Testis (tissue), 5 donors: ENCODE measurements at places on chromosomes 5 and 9. TPM values are rescaled to one million over a fixed set of nuclear protein-coding genes. Genes with fewer than 3 reads are reported as not detected.

NUTM2F gene
- total RNA-seq = 1.1 TPM

DNA sequence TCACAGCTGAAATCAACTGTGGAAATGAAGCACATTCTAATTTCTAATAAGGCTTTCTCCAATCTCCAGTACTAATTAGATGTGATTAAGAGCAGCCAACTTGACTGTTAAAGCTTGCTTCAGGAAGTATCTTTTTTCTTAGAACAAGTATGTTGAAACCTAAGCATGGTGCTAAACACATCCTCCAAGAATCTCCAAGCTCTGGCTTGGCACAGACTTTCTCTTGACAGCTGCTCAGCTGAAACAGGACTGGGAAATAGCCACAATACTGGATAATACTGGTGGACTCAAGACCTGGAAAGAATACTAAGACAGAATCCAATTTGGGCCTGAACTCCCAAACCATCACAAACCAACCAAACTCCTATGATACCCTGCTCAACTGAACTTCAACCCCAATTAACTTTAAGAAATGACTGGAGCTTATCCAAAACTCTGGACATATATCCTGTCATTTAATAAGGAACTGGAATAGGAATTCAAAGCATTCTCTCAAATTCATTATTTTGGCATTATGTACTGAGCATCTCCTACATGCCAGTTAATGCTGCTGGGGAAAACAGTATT, 16.2 kb downstream of the PRKAA1 start:
- no peak for DNase-seq

RNF208 gene
- total RNA-seq = 3.0 TPM

DNA sequence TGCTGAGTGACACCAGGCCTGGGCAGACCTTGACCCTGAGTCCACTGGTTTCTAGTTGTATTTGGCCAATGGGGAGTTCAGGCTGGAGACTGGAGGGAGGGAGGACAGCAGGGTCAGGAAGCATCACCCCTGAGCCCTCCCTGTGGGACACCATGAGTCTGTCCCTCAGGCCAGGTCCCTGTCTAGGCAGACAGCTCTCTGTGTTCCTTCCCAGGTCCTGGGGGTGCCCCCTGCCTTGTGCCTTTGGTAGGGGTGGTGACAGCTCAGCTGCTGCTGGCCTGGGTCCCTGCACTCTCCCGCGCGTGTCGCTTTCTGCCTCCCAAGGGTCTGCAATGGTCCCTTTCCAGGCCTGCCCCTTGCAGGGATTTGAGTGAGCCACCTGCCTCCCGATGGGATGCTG, 125.5 kb downstream of the OLFM1 start:
- DNase-seq = no peak

LTC4S gene
- 3.7 TPM for total RNA-seq
